Putamen (tissue), 1 donor: ENCODE measurements at places on chromosomes 2 and 18.
A peak's percentile ranks its signal among the peaks of the same experiment; 100 is the strongest.

DNA sequence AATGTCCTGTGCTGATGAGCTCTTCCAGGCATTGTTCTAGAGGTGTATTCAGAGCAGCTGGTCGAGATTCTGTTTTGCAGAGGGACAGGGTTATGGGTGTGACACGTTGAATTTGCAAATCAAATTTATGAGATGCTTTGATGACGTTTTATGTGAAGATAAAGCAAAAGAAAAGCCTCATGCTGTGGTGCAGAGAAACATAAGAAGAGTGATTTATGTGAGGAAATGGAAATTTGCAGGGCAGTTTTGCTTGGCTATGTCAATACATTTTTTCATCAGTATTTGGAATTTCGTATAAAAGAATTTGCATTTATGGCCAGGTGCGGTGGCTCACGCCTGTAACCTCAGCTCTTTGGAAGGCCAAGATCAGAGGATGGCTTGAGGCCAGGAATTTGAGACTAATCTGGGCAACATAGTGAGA is 36.4 kb downstream of the TSN start:
- no peak for DNase-seq

- DNase-seq: no peak
Measured at GRCh38 chr2:129925381-129925780, 54.1 kb upstream of the RAB6C start.

DNA sequence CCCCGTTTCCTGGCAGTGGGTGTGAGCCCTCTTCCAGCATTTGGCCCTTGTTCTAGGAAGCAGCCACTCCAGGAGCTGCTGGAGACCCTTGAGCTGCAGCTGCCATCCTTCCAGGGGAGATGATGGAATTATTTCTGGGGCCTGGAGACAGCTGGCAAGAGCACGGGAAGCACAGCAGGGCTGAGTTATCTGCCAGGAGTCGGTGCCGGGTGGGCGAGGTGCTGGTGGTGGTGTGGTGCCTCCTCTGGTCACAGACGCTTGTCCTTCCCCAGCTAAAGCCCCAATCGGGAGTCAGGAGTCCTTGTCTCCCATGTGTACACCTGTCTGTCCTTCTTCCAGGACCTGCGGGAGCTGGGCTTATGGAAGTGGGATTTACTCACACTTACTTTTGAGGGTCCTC is 36.0 kb downstream of the DPYSL5 start:
- no peak for DNase-seq

- peak; percentile 52 for DNase-seq
Measured at GRCh38 chr18:74963820-74964446, 245.0 kb downstream of the PTGR3 start.

- no peak for DNase-seq
Measured at GRCh38 chr2:205806143-205806905, 124.0 kb downstream of the NRP2 start.

DNA sequence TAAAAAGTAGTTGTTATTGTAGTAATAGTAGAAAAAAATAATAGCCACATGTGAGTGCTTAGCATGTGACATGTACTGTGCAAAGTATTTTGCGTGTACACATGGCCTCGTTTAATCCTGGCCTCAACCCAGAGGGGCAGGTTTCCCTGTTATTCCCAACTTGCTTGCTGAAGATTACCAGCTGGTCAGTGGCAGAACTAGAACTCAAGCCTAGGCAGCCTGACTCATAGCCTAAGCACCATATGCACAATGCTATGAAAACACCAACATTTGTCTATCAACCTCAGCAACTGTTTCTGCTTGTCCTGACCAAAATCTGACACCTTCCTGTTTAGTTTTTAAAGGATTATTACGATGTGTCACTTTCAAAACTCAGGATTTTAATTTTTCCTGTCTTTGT is 234.9 kb upstream of the SMAD7 start:
- DNase-seq: no peak

GRCh38 chr2:219057709-219058540 is 2.8 kb downstream of the IHH start:
- DNase-seq: peak; percentile 47

DNA sequence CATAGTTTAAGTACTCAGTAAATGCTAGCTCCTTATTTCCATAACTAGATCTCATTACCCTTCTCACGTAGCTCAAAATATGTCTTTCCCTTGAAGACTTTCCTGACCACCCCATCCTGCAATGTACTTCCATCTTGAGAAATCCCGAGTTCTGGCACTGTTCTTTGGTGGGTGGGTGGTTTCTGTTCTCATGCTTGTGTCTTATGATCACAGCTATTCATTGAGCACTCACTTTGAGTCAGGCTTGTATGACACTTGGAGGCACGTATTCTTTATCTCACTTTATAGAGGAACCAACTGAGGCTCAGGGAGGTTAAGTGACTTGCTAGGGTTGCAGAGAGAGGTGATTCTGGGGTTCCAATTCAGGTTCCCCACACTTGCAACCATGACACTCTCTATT is 9.0 kb upstream of the CLIP4 start:
- no peak for DNase-seq

GRCh38 chr2:198028955-198029354 is 224.6 kb downstream of the PLCL1 start:
- DNase-seq: no peak

DNA sequence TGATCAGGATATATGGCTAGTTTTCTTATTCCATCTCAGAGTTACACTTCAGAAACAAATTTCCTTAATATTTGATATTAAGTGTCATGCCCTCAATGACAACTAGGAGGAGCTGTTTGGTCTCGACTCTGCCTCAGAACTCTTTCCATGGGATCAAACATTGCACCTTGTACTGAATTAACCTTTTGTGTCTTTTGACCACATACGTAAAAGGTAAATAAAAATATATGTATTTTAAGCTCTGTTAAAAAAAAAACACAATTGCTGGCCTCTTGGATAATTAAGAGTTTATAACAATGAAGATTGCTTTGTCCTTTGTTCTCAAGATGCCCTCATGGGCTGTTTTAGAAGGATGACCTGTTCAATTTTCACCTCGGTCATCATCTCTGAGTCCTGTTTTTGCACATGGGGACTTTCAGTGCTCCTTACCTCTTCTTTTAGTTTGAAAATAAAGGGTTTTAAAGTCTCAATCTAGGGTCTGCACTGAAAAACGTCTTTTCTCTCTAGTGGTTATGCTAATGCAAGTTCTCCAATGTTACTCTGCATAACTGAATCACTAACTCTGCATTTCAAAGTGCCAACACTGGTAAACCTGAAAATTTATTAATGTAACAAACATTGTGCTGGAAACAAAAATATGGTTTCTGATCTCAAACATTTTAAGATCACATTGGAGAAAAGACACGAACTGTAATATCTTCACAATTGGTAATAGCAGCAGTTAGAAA is 18.8 kb upstream of the FN1 start:
- peak; percentile 11 for DNase-seq

GRCh38 chr2:232876978-232877441 is 6.9 kb downstream of the SNORC start:
- DNase-seq: no peak

GRCh38 chr2:147468349-147468748 is 376.5 kb upstream of the ACVR2A start:
- DNase-seq: no peak

GRCh38 chr2:216664593-216665034 is 30.7 kb downstream of the IGFBP5 start:
- no peak for DNase-seq

DNA sequence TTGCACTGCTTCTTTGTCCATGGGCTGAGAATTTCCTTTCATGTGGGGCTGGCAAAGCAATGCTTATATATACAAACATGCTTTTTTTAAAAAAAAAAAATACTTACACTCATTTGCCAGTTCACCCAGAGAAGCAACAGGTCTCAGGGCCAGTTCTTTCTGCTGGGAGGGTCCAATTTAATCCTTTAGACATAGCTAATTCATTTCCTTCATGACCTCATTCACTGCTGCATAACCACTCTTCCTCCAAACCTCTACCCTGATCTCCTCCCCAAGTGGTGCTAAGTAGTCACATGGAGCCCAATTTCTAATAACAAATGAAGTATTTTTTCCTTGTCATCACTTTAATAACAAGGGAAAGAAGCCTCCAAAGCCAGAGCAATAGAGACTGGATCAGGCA is 17.1 kb upstream of the TMEM178A start:
- no peak for DNase-seq

- DNase-seq: no peak
Measured at GRCh38 chr2:208255557-208256106, 761 bp upstream of the IDH1 start.

- no peak for DNase-seq
Measured at GRCh38 chr2:184040230-184040629, 558.1 kb upstream of the ZNF804A start.

GRCh38 chr2:200350850-200351285 is 44.4 kb downstream of the SPATS2L start:
- no peak for DNase-seq
